ENCODE measurements at places on chromosomes 13 and 19. TPM values are rescaled to one million over a fixed set of nuclear protein-coding genes. Genes with fewer than 3 reads are reported as not detected.

GRCh38 chr19:3586127-3586626, 899 bp downstream of the GIPC3 start:
- no peak for DNase-seq

- DNase-seq = no peak
These were observed 117.2 kb downstream of the IRS2 start for GRCh38 chr13:109669234-109669612.

GRCh38 chr13:101875717-101876393, 423.4 kb downstream of the ITGBL1 start:
- peak; percentile 75 for DNase-seq

DNA sequence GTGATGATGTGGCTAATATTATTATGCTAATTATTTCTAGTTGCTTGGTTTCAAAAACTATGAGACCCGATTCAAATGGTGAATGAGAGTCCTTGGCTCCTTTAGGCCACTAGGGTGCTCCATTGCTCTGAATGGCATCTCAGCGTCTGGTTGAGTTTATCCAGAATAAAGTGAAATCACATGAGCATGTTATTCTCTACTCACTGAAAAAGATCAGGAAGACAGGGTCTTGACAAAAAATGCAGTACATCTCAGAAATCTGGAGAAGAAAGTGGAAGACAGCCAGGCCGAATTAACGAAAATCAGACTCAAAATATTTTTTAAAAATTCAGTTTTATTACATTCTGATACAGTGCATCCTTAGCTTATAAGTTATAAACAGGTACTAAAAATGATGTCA, 516.2 kb downstream of the MYO16 start:
- peak; percentile 74 for DNase-seq

DNA sequence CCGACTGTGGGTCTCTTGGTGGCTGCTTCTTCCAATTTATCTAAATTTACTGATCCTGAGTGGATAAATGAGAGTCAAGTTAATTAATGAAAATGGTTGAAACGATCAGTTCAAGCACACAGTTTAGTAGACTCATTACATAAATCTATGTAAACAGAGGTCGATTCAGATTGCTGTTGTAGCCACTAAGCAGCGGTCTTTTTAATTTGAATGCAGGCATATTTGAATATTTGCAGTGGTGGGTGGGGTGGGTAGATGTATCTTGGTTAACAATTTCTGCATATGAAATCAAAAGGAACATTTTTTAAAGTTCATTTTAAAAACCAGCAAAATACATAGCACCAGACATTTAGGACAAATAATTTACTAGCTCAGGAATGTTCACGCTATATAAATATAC, 325.9 kb downstream of the KLF12 start:
- no peak for DNase-seq

GRCh38 chr19:7130043-7130442, 60.5 kb downstream of the ZNF557 start:
- no peak for DNase-seq

GRCh38 chr13:63948045-63948444, 2532.4 kb upstream of the PCDH20 start:
- DNase-seq = peak; percentile 2

DNA sequence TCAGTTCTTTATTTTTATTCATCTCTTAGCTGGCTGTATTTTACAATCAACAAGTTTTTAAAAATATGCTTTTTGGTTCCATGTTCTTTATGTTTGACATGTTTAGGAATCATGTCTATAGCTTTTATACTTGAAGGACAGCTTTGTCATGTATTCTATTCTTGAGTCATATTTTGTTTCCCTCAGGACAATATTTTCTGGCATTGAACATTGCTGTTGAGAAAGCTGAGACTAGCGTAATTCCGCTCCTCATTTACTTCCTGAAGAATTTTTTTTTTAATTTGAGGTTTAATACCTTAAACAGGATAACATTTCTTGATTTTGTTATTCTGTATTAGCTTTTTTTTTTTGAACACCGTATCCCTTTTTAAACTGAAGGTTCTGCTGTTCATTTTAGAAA, 53.2 kb downstream of the RB1 start:
- DNase-seq = no peak

DNA sequence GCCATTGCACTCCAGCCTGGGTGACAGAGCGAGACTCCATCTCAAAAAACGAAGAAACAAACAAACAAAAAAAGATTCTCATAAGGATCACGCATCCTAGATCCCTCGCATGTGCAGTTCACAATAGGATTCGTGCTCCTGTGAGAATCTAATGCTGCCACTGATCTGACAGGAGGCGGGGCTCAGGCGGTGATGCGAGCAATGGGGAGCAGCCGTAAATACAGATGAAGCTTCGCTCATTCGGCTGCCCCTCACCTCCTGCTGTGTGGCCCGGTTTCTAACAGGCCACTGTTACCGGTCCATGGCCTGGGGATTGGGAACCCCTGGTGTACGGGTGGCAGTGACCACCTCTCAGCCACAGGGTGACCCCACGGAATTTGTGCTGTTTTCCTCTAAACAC, 98.2 kb upstream of the MRI1 start:
- no peak for DNase-seq

GRCh38 chr19:4988770-4989251, 19.9 kb downstream of the KDM4B start:
- peak; percentile 79 for DNase-seq

DNA sequence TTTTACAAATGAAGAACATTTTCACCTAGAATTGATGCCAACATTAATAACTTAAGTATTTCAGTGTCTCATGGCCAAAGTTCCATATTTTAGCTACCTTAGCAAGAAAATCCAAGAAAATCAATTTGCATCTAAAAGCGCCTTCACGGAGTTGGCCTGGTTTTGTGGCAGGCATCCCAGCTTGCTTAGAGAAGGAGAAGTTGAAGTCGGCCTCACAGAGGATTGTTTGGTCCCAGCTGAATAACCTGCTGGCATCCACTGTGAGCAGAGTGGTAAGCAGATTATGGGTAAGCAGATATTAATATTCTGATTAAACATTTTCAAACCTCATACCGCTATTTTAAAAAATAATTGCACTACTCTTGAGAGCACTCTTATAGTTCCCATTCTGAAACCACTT, 62.3 kb upstream of the STARD13 start:
- DNase-seq = no peak

- peak; percentile 90 for DNase-seq
These were observed 67.3 kb upstream of the SACS start for GRCh38 chr13:23500849-23501248.

- no peak for DNase-seq
These were observed 549.4 kb upstream of the SLITRK1 start for GRCh38 chr13:84431646-84432045.

DNA sequence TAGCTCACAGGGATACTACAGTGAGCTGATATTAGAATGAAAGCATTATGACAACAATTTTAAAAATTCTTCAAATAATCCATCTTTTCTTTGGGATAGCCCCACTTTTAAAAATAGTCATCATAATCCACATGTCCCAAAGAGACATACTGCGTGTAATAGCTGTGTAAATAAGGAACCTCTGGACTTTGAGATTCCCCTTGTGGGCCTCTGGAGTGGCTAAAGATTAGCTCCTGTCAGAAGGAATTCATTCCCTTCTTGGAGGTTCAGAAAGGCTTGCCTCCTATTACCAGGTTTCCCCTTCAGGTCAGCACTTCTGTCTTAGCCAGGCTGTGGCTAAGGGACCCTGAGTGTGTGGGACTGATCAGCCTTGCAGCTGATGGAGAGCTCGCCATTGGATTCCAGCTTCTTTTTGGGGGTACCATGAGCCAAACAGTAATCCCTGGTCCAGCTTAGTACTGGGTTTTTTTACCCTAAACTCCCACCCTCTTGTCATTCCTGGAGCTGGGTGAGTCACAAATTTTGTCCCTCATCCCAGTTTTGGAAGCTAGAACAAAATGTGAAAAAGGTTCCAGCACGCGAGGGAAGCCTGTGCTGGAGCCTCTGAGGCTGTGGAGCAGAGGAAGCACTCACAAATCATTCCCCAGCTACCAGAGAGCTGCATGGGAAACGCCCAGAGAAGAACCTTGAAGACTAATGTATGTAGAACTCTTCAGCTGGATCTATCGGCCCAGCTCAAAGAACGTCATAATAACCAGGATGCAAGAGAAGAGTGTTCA, 96.7 kb downstream of the RNASEH2B start:
- no peak for DNase-seq

DNA sequence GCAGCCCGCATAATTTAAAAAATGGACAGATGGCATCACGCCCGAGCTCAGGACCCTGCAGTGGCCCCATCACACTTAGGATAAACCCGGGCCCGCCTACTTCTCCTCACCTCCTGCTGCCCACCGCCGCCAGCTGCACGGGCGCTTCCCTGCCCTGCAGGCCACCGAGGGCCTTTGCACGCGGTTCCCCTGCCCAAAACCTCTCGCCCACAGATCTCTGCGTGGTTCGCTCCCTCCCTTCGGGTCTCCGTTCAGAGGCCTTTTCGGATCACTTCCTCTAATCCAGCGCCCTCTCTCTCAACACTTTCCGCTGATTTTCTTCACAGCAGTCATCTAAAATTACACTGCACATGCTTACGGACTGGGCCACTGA, 1.8 kb downstream of the SHISA7 start:
- no peak for DNase-seq

- peak; percentile 32 for DNase-seq
These were observed 15.0 kb upstream of the DHRS12 start for GRCh38 chr13:51818781-51819511.

DNA sequence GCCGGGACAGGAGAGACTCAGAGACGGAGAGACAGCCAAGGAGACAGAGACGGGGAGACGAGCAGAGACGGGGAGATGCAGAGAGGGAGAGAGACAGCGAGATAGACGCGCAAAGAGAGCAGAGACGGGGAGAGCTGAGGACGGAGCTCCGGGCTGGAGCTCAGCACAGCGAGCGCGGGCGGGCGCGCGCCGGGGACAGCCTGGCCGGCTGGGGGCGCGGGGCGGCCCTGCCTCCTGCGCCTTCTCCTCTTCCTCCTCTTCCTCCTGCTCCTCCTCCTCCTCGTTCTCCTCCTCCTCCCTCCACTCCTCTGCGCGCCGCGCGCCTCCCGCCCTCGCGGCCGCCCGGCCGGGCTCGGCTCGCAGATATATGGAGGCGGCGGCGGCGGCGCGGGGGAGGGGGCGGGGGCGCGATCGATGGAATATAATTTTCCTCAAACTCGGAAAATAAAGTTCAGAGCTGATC, at the start of gene ERFL:
Gene ERFL, minus strand, starts transcription at position 229 of the 463 bp plus-strand sequence. CDS start 15,530 bp downstream, outside the sequence.
- DNase-seq = peak; percentile 61

- no peak for DNase-seq
These were observed 7.6 kb upstream of the ALOX5AP start for GRCh38 chr13:30727491-30728355.

- DNase-seq = no peak
These were observed 666 bp downstream of the BIVM start for GRCh38 chr13:102799426-102800144.

DNA sequence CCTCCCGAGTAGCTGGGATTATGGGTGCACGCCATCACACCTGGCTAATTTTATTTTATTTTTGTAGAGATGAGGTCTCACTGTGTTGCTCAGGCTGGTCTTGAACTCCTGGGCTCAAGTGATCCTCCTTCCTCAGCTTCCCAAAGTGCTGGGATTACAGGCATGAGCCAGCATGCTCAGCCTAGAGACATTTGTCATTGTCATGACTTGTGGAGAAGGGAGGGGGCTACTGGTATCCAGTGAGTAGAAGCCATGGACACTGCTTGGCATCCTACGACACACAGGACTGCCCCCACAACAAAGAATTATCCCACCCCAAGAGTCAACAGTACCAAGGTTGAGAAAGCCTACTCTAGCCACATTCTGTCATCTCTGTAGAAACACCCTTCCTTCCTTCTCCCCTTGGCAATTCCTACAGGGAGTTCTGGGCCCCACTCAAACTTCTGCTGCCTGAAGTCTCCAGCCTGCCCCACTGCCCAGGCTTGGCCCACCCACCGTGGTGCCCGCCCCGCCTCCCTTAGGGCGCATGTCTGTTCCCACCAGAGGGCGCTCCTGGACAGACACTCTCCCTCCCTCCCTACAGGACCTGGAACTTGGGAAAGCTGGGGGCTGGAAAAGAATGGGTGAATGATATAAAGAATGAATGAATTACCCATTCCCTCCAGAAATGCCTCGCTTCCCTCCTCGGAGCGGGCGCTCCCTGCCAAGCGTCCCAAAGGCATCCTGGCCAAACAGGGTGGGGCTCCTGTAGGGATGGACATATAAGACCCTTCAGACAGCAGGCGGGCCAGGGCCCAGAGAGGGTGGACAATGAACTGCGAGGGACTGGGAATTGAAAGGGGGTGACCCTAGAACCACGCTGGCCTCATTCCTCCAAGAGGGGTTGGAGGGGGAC, 5.5 kb upstream of the EMP3 start:
- DNase-seq = peak; percentile 50

DNA sequence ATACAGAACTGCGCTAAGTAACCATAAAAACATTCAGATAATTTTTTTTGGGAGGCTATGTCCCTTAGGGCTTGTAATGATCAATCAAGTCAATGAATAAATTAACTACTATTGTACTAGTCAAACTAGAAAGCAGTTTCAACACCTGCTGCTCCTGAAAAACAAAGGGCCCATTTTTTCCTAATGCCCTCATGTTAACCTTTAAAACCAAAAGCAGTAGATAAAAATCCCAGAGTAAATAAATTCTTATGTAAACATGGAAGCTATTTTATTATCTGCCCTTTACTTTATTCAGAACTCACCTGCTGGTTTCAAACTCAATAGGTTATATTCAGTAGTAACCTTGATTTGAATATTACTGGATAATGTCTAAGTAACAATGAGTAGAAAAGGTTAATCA, 159.5 kb upstream of the STARD13 start:
- no peak for DNase-seq

GRCh38 chr13:47215736-47216135, 318.9 kb upstream of the HTR2A start:
- DNase-seq = peak; percentile 95

DNA sequence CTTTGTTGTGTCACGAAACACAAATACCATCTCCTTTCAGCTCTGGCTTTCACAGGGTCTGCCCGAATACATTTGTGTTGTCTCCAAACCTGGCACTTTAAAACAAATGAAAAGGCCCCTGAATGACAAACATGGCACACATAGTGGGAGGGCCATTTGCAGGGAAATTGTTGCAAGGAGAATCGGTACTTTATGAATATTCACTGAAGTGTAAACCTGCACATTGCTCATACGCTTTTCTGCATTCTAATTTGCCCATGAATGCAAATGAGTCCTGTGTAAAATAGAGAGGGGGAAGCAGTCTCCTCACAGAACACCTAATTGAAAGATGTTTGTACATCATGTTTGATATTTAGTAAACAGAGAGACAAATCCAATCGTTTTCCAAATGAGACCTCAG, 82.7 kb upstream of the PCDH8 start:
- DNase-seq = no peak

ZNF208 gene
- not detected for total RNA-seq

CYP2F1 gene
- total RNA-seq = not detected

PSG2 gene
- 0.19 TPM for total RNA-seq

FFAR3 gene
- not detected for total RNA-seq

SLC25A30 gene
- total RNA-seq = 3.1 TPM

DMRTC2 gene
- total RNA-seq = not detected

RNF17 gene
- total RNA-seq = not detected

ZNF534 gene
- not detected for total RNA-seq

LGALS4 gene
- not detected for total RNA-seq

TMEM150B gene
- total RNA-seq = not detected

TINCR gene
- total RNA-seq = 0.50 TPM

CEACAM7 gene
- not detected for total RNA-seq

STOML3 gene
- not detected for total RNA-seq

CDX2 gene
- not detected for total RNA-seq

SLC10A2 gene
- not detected for total RNA-seq
